ENCODE measurements at places on chromosomes 13 and 19.

- no peak for DNase-seq
These were observed 67.7 kb upstream of the SERP2 start for GRCh38 chr13:44305917-44306370.

GRCh38 chr13:70523622-70524021, 415.4 kb upstream of the KLHL1 start:
- no peak for DNase-seq

DNA sequence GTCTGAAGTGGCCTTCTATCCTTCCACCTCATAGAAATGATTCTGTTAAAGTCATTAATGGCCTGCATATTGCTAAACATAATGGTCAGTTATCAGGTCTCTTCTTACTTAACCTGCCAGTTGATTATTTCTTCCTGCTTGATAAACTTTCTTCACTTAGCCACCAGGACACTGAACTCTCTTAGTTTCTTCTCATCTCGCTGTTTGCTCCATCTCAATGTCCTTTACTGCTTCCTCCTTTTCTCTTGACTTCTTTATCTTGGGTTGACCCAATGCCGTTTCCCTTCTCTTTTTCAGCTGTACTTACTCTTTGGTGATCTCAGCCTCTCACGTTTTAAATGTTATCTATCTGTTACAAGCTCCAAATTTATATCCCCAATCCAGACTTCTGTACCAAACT, 17.1 kb upstream of the CLC start:
- DNase-seq, result no peak

DNA sequence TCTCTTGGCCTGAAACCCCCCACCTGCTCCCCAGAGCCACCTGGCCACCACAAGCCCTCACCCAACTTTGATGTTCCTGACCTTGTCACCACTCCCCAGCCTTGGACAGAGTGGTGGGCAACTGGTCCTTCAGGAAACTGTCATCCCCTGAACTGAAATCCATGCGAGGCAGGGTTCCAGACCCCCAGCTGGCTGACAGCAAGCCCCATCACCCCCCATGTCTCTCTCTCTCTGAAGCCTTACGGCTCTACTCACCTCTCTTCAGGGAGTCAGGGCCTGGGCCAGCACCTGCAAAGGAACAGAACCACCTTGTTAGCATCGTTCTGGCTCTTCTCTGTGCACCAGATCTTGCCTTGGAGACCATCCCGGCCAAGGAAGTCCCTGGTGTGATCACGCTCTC, 2.6 kb downstream of the LRFN1 start:
- no peak for DNase-seq

GRCh38 chr13:97696921-97697320, 256.6 kb upstream of the IPO5 start:
- no peak for DNase-seq
